ENCODE measurements at places on chromosomes 12 and 14. TPM values are rescaled to one million over a fixed set of nuclear protein-coding genes. Genes with fewer than 3 reads are reported as not detected.
A peak's percentile ranks its signal among the peaks of the same experiment; 100 is the strongest.

Gene RHNO1
- polyA plus RNA-seq = 15.9 TPM

Gene CLEC14A
- 22.4 TPM for polyA plus RNA-seq

Gene CACNB3
- polyA plus RNA-seq = 17.9 TPM

Gene RNASE7
- not detected for polyA plus RNA-seq

DNA sequence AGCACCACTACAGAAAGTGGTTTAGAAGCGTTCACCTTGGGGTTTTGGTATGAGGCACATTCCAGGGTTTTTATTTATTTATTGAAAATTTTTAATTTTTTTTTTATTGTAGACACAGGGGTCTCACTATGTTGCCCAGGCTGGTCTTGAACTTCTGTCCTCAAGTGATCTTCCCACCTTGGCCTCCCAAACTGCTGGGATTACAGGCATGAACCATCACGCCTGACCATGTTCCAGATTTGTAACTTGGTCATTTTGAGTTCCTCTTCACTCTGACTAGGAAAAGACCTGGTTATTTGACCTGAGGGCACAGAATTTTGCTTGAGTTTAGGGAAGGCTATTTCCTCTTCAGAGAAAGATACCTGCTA lies 3.1 kb downstream of the MLEC start:
- DNase-seq = no peak

- no peak for DNase-seq
Measured at GRCh38 chr12:58596381-58596780, 323.9 kb downstream of the LRIG3 start.

GRCh38 chr14:26123459-26123858 lies 474.4 kb downstream of the NOVA1 start:
- no peak for DNase-seq

- DNase-seq = no peak
Measured at GRCh38 chr14:102644523-102644922, 52.1 kb downstream of the RCOR1 start.

- DNase-seq = no peak
Measured at GRCh38 chr12:94070520-94070919, 77.9 kb upstream of the PLXNC1 start.

GRCh38 chr14:33548606-33549005 lies 402.3 kb downstream of the EGLN3 start:
- no peak for DNase-seq

GRCh38 chr12:15634010-15634683 lies 155.0 kb downstream of the EPS8 start:
- DNase-seq = no peak

- DNase-seq = peak; percentile 81
Measured at GRCh38 chr12:131827961-131828534, at the start of gene MMP17. MMP17 (plus strand) TSS chr12:131828393; CDS start chr12:131828495, 102 bp downstream.

- DNase-seq = no peak
Measured at GRCh38 chr12:47249082-47249481, 169.3 kb upstream of the AMIGO2 start.

DNA sequence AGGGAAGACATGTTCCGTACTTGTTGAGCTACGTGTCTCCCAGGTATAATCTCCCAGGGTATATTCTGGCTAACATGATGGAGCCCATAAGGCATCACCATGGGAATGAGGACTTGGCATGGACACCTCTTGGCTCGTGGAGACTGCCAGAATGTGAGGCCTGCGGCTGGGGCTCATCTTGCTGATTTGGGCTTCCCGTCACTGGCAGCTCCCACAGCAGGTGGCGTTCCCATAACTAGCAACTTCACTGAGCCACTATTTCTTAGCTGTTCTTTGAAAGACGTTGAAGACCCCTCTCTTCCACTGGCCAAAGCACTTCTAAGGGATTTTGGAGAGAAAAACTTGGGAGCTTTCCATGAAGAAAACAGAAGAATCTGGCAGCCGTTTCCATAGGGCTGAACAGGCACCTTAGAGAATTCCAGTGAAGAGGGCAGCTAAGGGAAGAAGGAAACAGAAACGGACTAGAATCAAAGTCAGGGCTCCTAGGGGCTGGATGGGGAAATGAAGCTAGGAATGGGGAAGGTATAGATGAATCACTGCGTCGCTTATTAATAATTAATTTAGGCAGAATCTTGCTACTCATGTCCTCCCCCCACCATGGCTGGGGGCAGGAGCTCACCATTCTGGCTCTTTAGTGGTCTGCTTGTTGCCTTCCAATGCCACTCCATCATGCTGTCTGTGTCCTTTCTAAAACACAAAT lies 39.7 kb upstream of the FOS start:
- DNase-seq = no peak

DNA sequence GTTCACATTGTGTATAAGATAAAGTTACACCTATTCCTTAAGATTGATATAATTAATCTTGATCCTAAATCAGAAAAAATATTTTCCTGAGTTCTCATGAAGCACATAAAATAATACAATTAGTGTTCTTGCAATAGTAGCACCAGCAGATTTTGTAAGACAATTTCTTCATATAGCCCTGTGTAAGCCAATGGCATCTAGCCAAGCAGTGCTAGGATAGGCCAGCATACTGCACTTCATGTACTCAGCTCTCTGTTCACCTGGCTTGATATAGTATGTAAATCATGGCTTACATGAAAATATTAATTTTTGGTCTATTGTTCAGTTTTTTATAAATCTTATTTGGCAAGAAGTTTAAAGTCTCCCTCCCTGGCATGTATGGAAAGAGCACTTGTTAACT lies 1.9 kb downstream of the KLRF2 start:
- DNase-seq = no peak

GRCh38 chr12:62210422-62210821 lies 49.8 kb upstream of the USP15 start:
- DNase-seq = peak; percentile 39

- no peak for DNase-seq
Measured at GRCh38 chr14:34466691-34467090, 4.7 kb upstream of the SPTSSA start.

DNA sequence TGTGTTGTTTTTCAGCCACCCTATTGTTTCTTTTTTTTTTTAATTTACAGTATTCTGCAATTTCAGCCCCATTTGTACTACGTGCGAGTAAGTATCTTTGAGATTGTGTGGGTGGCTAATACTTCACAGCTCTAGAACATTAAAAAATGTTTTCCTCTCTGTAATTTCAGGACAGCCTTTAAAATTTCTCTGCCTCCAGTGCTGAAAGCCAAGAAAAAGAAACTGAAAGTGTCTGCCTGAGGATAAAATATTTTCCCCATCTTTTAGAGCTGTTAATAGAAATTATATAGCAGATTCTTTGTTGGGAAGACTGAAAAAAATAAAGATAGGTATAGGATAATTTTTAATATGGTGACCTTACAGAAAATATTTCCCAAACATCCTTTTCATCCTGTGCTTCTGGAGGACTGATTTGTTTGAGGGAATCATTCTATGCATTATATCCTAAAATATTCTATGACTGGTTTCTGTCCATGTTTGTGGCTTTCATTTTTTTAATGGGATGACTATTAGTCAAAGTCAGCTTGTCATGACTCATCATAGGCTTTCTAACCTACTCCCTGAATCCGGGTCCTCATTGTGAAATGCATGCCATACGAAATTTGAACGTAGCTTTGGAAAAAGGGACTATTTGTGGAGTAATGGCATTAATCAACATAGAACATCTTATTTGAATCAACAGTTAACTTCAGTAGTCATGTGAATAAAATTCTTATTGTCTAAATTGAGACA lies 10.8 kb upstream of the TCTN2 start:
- no peak for DNase-seq

GRCh38 chr14:52094546-52095271 lies 25.9 kb upstream of the NID2 start:
- DNase-seq = no peak

DNA sequence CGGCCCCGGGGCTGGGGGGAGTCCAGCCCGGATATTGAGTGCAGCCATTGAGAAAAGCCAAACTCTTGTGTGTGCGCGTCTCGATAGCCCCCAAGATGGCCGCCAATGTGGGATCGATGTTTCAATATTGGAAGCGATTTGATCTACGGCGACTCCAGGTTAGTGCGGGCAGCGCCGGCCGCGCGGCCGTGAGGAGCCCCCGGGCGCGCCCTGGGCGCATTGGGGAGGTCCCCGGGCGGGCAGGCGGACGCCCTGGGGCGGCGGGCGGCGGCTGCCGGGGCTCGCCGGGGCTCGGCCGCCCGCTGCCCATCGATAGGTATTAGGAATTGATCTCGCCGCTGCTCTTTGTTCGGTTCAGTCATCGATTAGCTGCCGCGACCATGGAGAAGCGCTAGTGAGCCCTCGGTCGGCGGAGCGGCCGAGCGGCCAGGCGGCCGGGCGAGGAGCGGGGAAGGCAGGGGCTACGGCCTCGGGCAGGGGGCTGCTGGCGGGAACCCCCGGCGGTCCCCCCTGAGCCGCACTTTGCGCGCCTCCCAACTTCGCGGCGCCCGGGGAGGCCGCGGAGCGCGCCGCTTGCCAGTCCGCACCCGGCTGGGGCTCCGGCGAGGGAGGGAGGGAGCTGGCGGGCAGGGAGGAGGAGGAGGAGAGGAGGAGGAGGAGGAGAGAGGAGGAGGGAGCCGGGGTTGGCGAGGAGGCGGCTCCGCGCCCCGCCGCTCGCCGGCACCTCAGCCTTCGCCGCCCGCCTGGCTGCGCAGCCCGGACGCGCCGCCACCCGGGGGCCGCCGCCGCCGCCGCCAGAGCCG lies 113.9 kb upstream of the MYL2 start:
- DNase-seq = peak; percentile 69

- DNase-seq = no peak
Measured at GRCh38 chr12:46154221-46154985, 114.4 kb downstream of the SLC38A1 start.

All from kidney (tissue), 22 donors.